ENCODE measurements at places on chromosomes 7 and 10.

DNA sequence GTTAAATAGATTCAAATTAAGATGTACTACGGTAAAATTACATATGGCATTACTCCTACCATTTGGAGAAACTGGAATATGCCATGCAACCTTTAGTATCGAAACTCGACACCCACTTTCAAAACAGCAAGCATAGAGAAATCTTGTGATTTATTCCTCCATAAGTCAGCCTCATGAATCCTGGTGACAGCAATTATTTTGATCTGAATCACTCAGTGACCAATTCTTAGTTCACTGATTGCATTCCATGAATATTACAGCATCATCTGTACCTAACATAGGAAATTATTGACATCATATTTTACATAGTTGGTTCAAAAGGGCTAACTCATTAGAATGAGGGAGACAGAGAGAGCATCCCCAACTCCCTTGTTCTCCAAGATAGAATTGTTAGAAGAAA lies 89.6 kb downstream of the CACNB2 start:
- no peak for DNase-seq

- peak; percentile 98 for DNase-seq
Observed at GRCh38 chr10:132654708-132655661, 117.4 kb downstream of the INPP5A start.

GRCh38 chr7:154720016-154720415 lies 282.9 kb downstream of the PAXIP1 start:
- DNase-seq = no peak

- DNase-seq = no peak
Observed at GRCh38 chr7:7173956-7174632, 8.2 kb upstream of the C1GALT1 start.

DNA sequence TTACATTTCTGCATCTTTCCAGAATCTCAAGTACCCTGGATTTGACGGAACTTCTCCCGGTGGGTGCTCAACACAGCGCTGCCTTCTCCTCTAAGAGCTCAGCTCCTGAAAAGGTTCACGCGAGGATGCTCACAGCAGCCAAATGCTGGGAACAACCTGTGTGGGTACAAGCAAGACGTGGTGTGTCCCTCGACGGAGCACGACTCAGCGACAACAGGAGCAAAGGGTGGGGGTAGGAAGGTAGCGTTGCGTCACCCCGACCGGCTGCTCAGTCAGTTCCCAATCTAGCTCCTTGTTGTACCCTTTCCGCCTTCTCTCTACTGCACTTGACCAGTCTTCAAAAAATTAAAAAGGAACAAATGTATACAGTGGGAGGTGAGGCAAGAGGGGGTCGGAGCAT lies 117.3 kb downstream of the PTPRN2 start:
- peak; percentile 61 for DNase-seq

- DNase-seq = peak; percentile 27
Observed at GRCh38 chr7:71652510-71652909, 520.6 kb downstream of the GALNT17 start.

DNA sequence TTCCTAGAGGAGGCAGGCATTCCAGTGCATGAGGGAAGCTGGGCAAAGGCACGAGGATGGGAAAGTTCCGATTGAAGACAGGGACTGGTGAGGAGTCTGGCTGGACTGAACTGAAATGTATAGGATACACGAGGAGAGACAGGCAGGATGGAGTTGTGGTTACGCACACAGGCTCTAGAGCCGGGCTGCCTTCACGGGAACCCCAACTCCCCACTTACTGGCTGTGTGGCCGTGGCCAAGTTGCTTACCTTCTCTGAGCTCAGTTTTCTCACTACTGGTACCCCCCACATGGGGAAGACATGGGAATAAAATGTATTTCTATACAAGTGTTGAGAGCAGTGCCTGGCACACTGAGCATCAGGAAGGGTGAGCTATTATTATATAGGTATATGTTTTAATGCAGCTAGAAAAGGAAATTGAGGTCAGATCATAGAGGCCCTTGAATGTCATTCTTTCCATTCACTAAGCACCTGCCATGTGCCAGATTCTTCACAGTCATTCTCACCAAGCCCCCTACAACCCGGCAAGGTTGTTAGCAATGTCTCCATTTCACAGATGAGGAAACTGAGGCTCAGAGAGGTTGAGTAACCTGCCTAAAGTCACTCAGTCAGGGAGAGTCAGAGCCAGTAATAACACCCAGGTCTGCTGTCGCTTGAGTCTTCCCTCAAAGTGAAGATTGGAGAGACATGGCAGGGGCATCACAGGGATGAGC lies 9.7 kb downstream of the CHST3 start:
- DNase-seq = peak; percentile 14
